ENCODE measurements at places on chromosomes 1 and 21.

DNA sequence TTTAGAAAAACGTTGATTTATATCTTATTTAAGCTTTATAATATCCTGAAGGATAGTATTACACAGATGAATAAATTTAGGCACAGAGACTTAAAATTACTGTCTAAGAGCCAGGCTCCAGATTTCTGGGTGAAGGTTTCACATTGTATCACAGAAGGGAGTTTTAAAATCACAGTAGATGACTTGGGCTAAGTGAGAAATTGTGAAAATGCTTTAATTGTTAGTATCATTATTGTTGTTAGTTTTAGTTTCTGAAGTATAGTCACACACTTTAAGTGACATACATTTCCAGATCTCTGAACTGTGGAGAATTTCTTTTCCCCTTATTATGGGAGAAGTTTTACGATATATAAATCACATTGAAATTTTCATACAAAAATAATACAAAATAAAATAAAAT, 83.5 kb downstream of the NDUFS5 start:
- no peak for DNase-seq

DNA sequence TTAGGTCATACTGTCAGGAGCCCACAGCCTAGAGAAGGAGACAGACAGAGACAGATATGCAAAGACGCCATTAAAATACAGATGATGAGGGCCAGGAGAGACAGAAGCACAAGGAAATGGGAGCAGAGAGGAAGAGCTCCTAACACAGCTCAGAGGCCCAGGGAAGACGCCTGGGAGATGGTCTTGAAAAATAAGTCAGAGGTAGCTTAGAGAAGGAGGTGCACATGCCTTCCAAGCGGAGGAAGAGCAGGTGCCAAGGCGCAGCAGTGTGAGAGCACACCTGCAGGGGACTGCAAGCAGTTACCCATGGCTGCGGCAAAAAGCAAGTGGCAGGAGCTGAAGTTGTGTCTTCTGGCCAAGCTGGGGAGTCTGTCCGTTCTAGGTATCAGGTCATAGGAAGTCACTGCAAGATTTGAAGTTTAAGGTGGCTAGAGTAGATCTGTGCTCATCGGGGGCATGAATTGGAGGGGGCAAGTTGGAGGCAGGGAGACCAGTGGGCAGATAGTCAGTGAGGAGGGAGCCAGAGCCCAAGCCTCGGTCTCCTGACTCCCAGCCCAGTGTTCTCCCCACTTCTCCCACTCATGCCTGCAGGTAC, 1.3 kb upstream of the TRABD2B start:
- DNase-seq: no peak

DNA sequence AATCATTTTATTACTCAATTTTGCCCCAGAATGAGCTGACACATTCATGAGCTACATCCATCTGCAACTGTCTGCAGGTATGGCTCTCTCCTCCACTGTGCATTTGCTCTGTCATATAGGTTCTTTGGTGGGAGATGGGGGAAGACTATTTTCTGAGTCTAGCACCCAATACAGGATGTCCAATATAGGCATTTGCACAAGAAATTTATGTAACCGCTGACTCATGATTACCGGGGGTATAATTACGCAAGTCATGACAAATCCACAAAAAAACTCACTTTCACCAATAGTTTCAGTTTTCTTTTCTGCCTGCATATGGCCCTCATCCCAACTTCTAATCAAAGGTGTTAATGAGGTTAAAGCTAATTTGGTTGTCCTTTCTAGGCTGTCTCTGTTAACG, 17.5 kb upstream of the VSIG8 start:
- DNase-seq: no peak

DNA sequence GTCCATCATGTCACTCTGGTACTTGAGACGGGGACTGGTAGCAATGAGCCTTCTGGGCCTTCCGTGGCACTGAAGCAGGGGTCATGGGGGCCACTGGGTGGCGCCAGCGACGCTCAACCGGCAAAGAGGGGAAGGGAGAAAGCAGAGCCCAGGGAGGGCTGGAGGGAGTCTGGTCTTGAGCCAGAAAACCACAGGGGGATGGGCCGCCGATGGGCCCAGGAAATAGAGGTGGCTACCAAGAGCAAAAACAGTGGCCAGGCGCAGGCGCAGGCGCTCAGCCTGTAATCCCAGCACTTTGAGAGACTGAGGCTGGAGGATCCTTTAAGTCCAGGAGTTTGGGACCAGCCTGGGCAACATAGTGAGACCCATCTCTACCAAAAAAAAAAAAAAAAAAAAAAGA, 21.8 kb downstream of the EXOC8 start:
- peak; percentile 67 for DNase-seq

DNA sequence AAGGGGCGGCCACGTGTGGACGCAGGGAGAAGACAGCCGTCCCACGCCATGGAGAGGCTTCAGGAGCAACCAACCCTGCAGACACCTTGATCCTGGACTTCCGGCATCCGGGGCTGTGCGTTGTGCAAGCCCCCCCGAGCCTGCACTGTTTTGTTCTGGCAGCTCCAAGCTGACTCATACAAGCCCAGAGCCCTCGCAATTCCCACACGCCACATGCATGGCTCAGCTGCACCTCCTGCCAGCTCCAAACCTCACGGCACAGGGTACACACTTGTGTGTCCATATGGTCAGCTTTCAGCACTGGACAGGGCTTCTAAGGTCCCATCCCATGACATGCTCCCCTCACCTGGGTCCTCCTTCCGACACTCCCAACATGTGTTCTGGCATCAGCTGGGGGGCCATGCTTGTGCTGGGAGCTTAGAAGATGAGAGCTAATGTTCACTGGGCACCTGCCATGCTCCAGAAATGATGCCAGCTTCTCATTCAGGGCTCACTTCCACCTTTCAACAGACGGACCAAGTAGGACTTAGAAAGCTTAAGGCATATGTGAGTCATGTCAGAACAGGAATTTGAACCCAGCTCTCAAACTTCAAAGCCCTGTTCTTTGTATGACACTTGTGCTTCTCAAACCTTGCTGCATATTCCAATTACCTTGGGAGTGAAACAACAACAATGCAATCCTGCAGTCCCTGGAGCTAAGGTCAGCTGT, 137.3 kb downstream of the PGBD5 start:
- no peak for DNase-seq

DNA sequence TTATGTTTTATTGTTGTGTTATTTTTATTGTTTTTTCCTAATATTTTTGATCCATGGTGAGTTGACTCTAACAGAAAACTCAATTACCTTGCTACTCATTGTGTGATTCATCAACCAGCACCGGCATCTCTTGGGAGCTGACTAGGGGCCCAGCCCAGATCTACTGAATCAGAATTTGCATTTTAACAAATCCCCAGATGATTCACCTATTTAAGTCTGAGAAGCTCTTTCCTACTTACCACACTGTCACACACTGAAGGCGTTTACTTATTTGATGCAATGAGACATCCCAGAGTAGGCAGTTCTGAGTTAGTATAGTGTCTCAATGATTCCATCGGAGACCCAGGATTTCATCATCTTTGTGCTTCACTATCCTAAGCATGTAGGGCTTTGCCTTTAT, 416.6 kb downstream of the RWDD3 start:
- no peak for DNase-seq

DNA sequence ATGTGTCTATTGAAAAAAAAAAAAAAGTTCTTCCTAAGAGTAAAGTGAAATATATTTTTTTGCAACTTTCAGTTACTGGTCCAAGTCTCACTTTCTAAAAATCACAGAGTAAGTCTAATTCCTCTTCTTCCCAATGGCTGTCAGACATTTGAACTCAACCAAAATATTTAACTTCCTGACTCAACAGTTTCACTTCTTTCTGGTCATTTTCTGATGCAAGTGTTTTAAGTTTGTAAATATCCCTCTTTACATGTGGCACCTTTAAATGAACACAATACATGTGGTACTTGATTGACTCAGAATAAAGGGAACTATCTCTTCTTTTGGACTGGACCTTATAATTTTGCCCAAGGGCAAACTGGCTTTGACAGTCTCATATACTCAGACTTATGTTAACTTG, 76.7 kb downstream of the ASH1L start:
- DNase-seq: no peak
